ENCODE measurements at places on chromosomes 13 and 19.

DNA sequence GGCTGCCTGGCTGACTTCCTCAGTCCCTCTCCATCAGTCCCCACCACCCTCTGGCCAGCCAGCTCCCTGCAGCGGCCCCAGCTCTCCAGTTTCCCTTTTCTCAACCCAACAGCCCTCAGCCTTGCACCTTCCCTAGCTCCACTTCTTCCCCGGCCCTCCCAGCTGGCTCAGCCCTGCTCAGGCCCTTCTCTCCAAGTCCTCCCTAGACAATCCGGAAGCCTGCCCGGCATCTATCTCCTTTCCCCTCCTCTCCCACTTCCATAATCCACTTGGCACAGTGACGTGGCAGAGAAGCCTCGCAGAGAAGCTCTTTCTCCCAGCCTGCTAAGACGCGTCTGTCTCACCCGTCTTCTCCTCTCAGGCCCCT is 1.1 kb downstream of the UBXN6 start:
- peak; percentile 25 for DNase-seq

DNA sequence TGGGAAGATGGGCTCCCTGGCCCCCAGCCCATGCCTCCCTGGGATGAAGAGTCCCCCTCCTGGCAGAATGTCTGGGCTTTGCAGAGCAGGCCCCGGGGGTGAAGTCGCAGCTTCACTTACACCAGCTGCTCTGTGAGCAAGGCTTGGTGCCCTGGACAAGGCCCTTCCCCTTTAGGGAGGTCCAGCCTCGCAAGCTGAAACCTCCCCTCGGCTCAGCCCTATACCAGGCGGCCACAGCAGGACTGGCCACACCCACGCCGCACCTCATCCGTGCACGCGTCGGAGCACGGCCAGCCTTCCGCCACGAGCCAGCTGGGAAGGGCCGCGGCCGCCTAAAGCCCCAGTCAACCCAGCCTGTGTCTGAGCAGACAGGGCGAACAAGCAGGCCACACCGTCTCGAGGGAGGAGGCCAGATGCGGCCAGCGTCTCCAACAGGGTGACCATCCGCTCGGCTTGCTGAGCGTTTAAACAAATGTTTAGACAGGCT is 83.2 kb upstream of the MCF2L start:
- DNase-seq, result no peak

GRCh38 chr13:99548448-99548847 is 47.2 kb downstream of the TM9SF2 start:
- DNase-seq, result peak; percentile 39

DNA sequence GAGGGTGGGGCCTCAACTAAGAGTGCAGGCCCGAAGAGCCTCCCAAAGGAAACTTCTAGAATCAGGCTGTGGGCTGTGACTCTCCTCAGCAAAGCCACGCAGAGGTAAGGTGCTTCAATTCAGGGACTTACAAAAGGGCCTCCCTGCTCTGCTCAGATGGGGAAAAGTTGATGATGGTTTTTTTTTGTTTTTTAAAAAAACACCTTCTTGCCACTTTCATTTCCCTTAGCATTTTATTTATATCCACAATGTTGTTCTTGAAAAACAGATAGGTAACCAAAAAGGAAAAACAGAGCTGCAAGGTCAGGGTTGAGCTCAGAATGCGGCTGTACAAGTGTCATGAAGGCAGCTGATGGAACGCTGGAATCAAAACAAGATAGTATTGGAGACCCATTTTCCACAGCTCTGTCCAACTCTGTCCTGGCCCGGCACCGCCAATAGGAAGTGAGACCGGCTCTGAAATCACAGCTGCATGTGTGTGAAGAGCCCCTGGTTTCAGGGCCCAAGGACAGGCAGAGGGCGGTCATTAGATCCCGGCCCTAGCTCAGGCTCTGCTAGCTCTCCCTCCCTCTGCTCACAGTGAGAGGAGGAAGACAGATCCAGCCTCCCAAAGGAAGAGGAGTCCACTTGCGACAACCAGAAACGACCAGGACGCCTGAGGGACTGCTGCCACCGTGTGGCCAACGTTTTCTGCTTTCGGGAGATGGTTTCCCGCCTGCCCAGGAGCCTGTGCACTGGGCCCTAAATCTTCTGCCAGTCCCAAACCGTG is 58.3 kb downstream of the KLF2 start:
- DNase-seq, result peak; percentile 84

DNA sequence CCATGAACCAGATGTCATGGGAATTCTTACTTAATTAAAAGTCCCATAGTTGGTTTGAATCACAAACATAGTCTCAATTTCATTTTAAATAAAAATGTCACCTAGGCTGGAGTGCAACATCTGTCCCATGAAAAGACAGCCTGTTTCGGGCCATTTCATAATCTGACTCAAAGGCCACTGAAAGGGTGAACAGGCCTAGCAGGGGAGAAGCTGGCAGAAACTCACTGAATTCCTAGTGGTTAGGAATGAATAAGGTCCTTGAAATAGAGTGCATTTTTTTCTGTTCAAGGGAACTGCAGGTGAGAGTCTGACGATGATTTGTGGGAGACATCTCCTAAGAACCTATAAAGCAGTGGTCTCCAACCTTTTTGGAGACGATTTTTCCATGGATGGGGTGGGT is 44.0 kb upstream of the PCCA start:
- DNase-seq, result no peak

GRCh38 chr13:80685942-80686341 is 345.0 kb upstream of the SPRY2 start:
- no peak for DNase-seq

GRCh38 chr13:110118106-110118505 is 188.9 kb downstream of the COL4A1 start:
- no peak for DNase-seq

DNA sequence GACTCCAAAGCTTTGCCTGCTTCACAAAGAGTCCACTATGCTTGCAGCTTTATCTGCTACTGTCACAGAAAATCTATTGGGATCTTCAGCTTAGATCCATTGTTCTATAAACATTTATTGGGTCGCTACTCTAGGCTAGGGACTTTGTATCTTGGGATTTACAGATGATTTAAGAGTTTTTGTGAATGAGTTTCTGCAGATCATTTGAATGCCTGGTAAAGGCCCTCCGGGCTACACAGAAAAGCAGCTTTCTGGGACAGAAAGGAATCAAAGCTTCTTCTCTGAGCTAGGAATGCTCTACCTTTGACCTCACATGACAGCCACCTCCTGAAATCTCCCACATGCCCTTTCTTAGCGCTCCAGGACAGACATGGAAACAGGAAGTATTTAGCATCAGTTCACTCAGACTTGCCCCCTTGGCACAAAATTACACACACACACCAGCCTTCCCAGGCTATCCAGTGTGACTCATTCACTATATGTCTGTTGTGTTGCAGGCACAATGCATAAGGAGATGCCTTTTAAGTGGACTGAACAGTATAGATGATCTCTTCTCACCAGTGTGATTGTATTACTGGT is 492.4 kb downstream of the DACH1 start:
- DNase-seq, result no peak

DNA sequence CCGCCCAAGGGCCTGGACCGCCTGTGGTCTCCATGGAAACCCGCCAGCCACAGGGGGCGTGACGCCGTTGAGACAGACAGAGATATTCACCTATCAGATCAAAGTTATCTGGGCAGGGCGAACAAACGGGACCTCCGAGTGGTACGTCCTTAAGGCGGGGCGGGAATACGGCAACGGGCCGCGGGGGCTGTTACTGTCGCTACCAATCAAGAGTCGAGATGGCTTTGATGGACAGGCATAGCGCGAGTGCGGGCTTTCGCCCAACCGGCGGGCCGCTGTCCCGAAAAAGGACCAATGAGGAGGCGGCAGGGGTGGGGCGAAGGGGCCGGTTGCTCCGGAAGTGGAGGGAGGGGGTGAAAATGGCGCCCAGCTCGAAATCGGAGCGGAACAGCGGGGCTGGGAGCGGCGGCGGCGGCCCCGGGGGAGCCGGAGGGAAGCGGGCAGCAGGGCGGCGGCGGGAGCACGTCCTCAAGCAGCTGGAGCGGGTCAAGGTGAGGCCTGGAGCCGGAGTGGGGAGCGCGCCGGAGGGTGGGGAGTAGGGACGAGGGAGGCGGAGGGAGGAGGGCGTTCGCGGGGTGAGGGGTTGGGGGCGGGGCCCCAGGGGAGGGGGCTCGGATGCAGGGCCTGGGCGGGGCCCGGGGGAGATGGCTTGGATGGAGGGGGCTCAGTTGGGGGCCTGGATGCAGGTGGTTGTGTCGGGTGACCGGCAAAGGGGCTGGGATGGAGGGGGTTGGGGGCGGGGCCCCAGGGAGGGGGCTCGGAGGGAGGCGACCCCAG is at the start of gene DCAF15:
DCAF15 (plus strand) TSS at position 356 of the 777 bp plus-strand sequence; CDS start at position 360, 4 bp downstream.
- peak; percentile 99 for DNase-seq

DNA sequence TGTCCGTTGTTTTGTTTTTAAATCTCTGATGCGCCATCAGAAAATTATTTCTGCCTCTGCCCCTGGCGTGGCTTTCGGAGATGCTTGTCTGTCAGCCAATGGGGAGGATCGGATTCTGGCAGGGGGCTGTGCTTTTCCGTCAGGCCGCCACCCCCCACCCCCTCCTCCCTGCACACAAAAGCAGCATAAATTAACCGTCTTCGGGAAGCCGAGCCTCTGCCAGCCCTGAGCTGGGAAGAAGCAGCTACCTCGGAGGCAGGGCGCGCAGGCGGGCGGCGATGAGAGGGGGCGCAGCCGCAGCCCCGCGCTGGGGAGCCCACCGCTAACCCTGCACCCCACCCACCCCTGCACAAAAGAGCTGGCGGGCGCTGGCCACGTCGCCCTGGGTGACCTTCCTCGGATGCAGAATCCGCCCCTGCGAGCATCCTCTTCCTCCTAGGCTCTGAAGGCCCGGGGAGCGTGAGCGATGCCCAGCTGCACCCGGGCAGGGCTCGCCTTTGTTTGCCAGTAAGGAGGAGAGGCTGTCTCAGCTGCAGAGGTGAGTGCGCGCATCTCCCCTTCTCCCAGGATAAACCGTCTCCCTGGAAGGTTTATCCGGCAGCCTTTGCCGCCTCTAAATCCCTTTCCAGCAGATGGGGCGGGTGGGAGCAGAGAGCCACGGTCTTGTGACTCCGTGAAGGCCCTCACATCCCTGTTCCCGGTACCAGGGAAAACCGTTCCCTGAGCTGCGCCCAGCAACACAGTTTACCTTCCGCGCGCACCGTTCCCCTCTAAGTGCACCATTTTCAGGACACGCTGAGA is at the start of gene ATCAY:
ATCAY (plus strand) TSS at position 215 of the 801 bp plus-strand sequence. CDS start 5,083 bp downstream, outside the sequence.
- no peak for DNase-seq

DNA sequence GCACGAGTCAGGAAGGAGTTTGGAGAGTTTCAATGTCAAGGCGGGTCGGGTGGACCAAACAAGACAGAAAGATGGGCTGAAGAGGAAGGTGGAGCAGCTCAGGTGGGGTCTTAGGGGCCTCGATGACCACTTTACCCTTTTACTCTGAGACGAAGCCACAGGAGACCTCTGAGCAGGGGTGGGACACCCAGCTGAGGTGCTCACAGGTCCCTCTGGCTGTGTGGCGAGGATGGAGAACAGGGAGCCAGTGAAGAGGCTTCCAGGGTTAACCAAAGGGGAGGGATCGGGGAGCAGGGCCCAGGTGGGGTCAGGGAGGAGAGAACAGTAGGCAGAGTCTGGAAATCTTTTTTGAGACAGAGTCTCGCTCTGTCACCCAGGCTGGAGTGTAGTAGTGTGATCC is 2.0 kb upstream of the CCER2 start:
- DNase-seq, result no peak

DNA sequence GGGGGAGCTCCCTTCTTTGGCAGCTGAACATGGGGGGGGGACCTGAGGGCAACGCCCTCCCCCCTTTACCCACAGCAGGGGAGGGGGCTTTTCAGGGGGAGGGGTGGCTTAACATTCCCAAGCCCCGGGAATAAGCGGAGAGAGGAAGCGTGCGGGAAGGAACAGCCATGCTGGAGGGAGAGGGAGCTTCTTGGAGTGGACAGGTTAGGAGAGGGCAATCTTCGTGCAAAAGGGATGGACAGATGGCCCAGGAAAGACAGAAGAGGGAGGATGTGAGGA is 10.8 kb downstream of the C19orf81 start:
- no peak for DNase-seq

DNA sequence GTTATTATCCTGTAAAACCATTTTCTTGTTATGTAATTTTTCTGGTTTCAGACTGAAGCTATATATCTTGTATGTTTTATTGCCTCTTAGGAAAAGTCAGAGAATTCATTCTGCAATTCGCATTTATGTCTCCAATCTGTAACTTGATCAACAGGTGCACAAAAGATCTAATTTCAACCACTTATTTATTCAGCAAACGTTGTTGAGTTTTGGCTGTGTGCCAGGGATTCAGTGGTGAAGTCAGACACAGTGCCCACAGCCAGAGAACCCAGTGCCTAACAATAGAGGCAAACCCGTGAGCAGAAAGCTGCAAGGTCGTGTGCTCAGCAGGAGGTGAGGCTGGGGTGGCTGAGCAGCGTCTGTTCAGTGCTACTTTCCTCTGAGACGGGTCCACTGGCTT is 119.5 kb upstream of the MCF2L start:
- peak; percentile 33 for DNase-seq

- DNase-seq, result peak; percentile 50
Measured at GRCh38 chr19:46378268-46378667, 31.4 kb downstream of the PPP5C start.

DNA sequence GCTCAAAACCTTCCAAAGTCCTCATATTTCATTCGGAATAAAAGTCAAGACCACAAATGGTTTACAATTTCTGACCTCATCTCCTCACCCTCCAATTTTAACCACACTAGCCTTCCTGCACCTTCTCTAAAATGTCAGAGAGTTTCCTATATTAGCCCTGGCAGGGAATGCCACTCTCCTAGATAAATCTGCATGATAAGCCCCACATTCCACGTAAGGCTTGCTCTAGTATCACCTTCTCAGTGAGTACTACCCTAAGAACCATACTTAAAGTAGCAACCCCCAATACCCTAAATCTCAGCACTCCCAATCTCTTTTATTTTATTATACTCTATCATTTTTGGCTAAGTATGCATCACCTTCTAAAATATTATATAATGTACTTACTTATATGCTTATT is 100.5 kb upstream of the SLITRK5 start:
- no peak for DNase-seq

DNA sequence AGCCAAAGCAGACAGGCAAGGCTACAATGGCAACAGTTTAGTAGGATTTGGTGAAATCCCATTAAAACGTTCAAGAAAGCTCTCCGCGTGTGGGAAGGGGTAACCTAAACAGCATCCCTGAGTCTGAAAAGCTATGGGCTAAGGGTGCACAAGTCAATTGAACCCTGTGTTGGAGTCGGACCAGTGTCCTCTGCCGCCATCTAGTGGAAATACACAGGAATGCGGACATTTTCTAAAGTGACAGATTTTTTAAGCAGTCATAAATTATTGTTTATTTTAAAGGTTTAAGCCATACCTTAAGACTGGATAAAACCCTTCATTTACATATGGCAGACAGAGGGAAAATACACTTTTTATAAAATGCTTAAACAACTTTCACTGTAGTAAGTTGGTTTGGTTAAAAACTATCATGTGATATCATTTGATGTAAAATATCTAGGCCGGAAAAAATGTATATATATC is 26.5 kb upstream of the LSM14A start:
- peak; percentile 46 for DNase-seq

- no peak for DNase-seq
Measured at GRCh38 chr13:44565881-44566280, 10.2 kb downstream of the TSC22D1 start.

Data from pons (tissue), 1 donor.